Renal cortex interstitium (tissue), 15 donors: ENCODE measurements at places on chromosomes 3 and 15. TPM values are rescaled to one million over a fixed set of nuclear protein-coding genes. Genes with fewer than 3 reads are reported as not detected.

The LRRC15 gene
- 0.05 TPM for polyA plus RNA-seq

- no peak for DNase-seq
Measured at GRCh38 chr3:59717679-59718205, 667.9 kb upstream of the CFAP20DC start.

The IFRD2 gene
- polyA plus RNA-seq = 50.0 TPM

The GP5 gene
- polyA plus RNA-seq = 0.51 TPM
